Lower lobe of right lung (tissue), 2 donors: ENCODE measurements at places on chromosomes 11 and 22. TPM values are rescaled to one million over a fixed set of nuclear protein-coding genes. Genes with fewer than 3 reads are reported as not detected.

- no peak for DNase-seq
- H3K27ac ChIP-seq: no peak overlapping the region
- H3K27me3 ChIP-seq: no peaks in the 10 kb centered on the region
- H3K36me3 ChIP-seq: no peaks in the 10 kb centered on the region
- H3K4me3 ChIP-seq: no peak overlapping the region
- H3K4me1 ChIP-seq: no peaks in the 10 kb centered on the region
These were observed 8.9 kb upstream of the AQP11 start for GRCh38 chr11:77580712-77581337.

GRCh38 chr11:94769880-94770279, 1.7 kb downstream of the AMOTL1 start:
- H3K4me1 ChIP-seq: peaks cover 57% of the 10 kb centered on the region
- DNase-seq: no peak
- H3K27ac ChIP-seq: peak overlapping the region; percentile 95

DNA sequence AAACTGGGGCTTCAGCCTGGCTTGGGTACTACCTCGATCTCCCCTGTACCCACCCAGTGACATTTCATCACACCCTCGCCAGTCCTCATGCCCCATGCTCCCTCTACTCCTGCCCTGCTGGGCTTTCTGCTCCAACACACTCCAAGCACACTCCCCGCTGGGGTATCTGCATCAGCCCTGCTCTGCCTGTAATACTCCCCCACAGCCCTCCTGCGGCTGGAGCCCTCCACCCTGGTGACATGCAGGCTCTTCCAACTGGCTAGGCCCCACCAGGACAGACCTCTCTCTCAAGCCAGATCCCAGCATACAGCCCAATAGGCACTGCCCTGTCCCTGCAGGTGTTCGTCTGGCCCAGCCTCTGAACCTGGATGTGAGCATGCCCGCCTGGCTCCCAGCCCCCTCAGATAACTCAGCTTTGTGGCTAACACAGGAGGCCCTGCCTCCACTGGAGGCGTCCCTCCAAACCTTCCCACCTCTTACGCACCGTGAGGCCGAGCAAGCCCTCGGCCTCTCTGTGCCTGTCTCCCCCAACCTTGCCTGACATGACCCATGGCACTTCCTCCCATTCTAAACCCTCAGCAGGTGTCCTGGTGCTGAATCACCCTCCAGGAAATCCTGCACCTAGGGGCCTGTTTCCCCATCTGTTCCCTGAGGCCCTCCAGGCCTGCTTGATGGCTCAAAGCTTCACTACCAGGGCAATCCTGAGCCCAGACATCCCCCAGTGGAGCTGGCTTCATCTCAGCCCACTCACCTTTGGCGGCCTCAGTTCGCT, 33.5 kb upstream of the TXNRD2 start:
- H3K4me1 ChIP-seq: peaks cover 13% of the 10 kb centered on the region
- H3K27ac ChIP-seq: no peak overlapping the region
- no peak for DNase-seq
- peaks cover 39% of the 10 kb centered on the region for H3K36me3 ChIP-seq
- no peaks in the 10 kb centered on the region for H3K27me3 ChIP-seq

GRCh38 chr11:29634744-29635143, 382.1 kb downstream of the KCNA4 start:
- H3K4me3 ChIP-seq: no peak overlapping the region
- no peaks in the 10 kb centered on the region for H3K36me3 ChIP-seq
- H3K27me3 ChIP-seq: no peaks in the 10 kb centered on the region
- H3K4me1 ChIP-seq: no peaks in the 10 kb centered on the region

- no peaks in the 10 kb centered on the region for H3K4me1 ChIP-seq
- H3K36me3 ChIP-seq: no peaks in the 10 kb centered on the region
- H3K27me3 ChIP-seq: no peaks in the 10 kb centered on the region
- DNase-seq: no peak
- H3K27ac ChIP-seq: no peak overlapping the region
- no peak overlapping the region for H3K4me3 ChIP-seq
These were observed 108.4 kb downstream of the SPON1 start for GRCh38 chr11:14070896-14071295.

The TTC36 gene
- 1.0 TPM for total RNA-seq

The PTPRCAP gene
- total RNA-seq: 15.7 TPM

The YPEL4 gene
- total RNA-seq: 3.1 TPM
